ENCODE measurements at places on chromosomes 1 and 21. TPM values are rescaled to one million over a fixed set of nuclear protein-coding genes. Genes with fewer than 3 reads are reported as not detected.

The SHISA4 gene
- total RNA-seq, result 129 TPM

- DNase-seq, result no peak
These were observed 4.9 kb upstream of the ATXN7L2 start for GRCh38 chr1:109478806-109479205.

- no peak for DNase-seq
These were observed 4.2 kb downstream of the SPATA21 start for GRCh38 chr1:16433030-16433429.

- DNase-seq, result no peak
These were observed 86.4 kb downstream of the RUNX1 start for GRCh38 chr21:34962586-34963222.
